ENCODE measurements at places on chromosomes 4 and X.
A peak's percentile ranks its signal among the peaks of the same experiment; 100 is the strongest.

GRCh38 chr4:156138781-156139280 lies 185.2 kb upstream of the CTSO start:
- no peak for DNase-seq

DNA sequence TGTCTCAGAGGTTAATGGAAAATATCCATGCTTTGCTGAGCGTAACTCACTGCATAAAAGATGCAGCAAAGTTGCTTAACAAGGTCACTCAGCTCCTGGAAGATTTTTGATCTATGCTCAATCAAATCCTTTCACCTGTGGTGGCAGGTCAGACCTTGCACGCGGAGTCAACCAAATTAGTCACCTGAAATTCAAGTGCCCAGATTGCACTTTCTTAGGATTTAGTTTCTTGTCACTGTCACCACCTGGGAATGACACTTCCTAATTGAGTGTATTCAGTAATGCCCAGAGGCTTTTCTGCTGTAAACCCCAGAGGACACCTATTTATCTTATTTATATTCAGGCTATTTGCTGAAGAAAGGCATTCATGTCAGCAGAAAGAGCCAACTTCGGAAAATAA lies 215.8 kb upstream of the SMIM31 start:
- DNase-seq, result no peak

- no peak for DNase-seq
Measured at GRCh38 chr4:114386637-114387233, 211.9 kb upstream of the UGT8 start.

- DNase-seq, result no peak
Measured at GRCh38 chr4:35087218-35087617, 1157.1 kb downstream of the ARAP2 start.

- DNase-seq, result no peak
Measured at GRCh38 chr4:42284030-42284429, 113.3 kb upstream of the SHISA3 start.

DNA sequence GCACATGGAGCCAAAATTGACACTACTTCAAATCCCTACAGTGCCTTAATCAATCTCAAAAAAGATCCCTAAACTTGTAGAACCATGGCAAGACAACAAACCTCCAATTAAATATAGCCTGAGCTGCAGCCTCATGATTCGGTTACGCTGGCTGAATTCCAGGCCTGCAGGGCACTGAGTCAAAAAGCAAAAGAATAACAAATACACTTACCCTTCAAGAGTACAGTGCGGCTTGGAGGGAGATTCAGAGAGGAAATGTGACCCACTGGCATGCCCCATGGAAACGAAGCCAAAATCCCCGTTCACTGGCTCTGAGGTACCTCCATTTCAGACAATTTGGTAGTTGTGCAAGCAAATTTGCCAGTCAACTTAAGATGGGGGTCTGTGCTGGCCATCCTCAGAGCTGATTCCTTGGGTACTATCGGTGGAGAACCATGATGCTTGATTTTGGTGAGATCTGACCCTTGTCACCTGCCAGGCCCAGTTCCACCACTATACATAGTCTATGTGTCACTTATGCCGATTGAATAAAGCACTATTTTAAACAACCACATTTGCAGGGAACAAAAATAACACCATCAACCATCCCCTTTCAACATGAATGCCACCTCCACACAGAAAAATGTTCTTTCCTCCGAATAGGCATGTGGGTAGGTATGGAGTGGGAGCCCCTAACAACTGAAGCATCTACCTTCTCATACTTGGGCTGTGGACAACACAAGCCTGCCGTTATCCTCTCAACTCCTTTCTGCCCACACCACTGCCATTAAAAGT lies 2.1 kb downstream of the C4orf54 start:
- peak; percentile 61 for DNase-seq

DNA sequence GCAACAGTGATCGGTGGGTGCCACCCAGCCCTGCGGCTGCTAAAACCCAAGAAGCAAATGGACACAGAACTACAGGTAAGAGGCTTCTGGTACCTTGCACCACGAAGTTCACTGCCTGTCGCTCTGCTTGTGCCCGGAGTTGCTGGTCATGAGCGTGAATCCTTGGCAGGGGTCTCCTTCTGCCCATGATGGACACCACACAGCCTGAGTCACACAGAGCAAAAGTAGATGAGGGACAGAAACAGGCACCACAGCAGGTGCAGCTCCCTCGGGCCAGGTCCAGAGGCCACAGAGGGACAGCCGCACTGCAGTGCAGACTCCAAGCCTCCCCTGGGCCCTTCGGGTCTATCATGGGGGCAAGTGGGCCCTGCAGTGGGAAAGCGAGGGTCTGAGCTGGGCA lies 22.4 kb downstream of the NAT8L start:
- no peak for DNase-seq

DNA sequence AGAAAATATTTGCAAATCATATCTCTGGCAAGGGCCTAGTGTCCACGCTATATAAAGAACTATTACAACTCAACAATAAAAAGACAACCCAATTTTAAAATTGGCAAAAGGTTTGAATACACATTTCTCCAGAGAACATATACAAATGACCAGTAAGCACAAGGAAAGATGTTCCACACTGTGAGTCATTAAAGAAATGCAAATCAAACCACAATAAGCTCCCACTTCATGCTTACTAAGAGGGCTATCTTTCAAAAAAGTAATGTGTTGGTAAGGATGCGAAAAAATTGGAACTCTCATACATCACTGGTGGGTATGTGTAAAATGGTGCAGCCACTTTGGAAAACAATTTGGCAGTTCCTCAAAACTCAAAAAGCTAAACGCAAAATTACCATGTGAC lies 884.0 kb upstream of the INTU start:
- DNase-seq, result no peak

- no peak for DNase-seq
Measured at GRCh38 chr4:35697210-35697736, 547.0 kb downstream of the ARAP2 start.

DNA sequence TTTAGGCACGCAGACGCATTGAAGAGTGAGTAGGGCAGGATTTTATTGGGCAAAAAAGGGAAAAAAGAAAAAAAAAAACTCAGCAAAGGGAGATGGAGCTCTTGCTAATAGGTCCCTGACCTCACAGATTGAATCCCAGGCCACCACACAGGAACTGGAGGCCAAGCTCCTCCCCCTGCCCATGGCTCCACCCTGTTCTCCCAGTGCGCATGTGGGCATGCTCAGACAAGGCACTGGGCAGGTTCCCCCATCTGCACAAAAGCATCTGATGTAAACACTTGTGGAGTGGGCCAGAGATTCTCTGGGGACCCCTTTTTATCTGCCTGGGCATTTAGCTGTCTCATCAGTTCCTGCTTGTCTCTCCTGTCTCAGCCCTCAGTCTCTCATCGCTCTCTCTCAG lies 9.5 kb downstream of the FRMD7 start:
- no peak for DNase-seq

DNA sequence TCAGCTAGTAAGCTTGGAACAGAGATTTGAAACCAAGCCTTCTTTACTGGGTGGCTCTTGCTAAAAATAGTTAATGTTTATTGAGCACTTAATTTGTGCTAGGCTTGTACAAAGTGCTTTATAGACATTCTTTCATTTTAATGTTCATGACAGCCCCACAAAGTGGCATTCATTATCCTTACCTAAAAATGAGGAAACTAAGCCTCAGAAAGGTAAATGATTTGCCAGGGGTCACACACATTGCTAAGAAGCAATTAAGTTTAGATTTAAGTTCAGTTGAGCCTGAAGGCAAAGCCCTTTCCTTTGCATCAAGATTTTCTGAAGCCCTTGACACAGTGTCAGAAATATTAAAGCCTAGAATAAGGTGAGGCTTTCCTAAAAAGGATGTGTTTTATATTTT lies 327.5 kb upstream of the FGF13 start:
- DNase-seq, result no peak

DNA sequence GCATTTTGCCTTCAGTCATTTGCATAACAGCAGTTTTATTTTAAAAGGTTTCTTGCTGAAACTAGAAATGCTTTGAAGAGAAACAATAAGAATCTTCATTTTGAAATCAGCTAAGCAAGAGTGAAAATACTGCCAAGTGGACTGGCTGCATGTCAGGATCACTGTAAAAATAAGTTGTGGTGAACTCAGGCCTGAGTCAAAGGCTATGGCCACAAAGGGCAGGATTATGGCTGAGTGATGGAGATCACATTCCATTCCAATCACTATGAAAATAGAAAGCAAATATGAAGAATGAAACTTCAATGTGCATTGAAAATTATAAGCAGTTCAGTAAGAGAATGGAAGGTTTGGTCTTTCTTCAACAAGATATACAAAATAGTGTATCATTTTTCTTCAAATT lies 224.5 kb downstream of the PCDH18 start:
- peak; percentile 8 for DNase-seq

DNA sequence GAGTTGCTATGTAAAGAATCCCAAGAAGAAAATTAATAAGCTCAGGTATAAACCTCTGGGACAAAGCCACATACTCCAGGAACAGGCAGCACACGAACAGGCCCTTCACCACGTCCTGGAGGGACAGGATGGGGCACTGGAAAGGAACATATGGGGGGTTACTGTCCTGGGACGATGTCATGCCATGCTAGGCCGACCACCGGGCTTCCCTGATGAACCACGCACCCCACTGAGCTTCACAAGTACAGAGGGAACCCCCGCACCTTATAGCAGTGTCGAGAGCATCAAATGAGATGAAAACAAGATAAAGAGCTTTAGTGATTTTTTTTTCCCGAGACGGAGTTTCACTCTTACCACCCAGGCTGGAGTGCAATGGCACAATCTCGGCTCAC lies 19.1 kb downstream of the NOP14 start:
- DNase-seq, result no peak

- no peak for DNase-seq
Measured at GRCh38 chrX:148540114-148540513, 39.7 kb downstream of the AFF2 start.

- no peak for DNase-seq
Measured at GRCh38 chr4:58507079-58507478, 1396.9 kb upstream of the IGFBP7 start.

GRCh38 chr4:31239886-31240285 lies 519.7 kb downstream of the PCDH7 start:
- DNase-seq, result no peak

- peak; percentile 42 for DNase-seq
Measured at GRCh38 chrX:129772796-129773431, 6.8 kb upstream of the SASH3 start.

Measured in heart right ventricle (tissue), 16 donors.